Stimulated activated CD4-positive, alpha-beta T cell treated with anti-CD3 and anti-CD28 coated beads, Interleukin-4, amount 100 ng/mL, for 24 hours (primary cell): ENCODE measurements at places on chromosomes 6 and 20.

GRCh38 chr6:112030961-112031660 is 22.8 kb upstream of the CCN6 start:
- DNase-seq, result no peak

DNA sequence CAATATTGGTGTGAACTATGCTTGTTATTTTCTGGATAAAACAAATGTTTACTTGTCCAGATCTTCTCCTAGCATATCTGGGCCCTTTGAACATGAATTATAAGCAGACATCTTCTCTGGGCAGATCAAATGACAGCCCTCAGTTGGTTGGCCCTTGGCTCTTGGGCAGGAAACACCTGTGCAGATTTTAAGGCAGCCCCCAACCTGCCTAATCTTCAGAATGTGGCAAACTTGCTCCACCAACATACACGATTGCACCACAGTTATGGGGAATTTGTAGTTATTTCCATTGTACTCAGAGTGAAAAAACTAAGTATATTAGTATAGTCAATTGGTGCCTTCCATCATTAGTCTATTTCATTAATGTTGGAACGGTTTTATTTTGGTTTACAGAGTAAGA is 94.9 kb upstream of the KCNK16 start:
- no peak for DNase-seq

DNA sequence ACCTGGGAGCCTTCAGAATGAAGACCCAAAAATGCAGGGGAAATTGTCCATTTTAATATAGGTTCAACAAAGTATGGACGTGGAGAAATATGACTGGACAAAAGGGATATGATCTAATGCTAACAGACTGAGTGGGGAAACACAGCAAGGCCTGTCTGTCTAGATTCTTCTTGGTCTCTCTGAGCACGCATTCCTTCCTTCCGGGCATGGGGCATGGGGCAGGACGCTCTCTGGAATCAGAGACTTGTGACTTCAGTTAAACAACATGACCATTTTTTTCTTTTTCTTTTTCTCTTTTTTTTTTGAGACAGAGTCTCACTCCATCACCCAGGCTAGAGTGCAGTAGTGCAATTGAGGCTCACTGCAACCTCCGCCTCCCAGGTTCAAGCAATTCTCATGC is 31.9 kb downstream of the ZBTB2 start:
- no peak for DNase-seq

DNA sequence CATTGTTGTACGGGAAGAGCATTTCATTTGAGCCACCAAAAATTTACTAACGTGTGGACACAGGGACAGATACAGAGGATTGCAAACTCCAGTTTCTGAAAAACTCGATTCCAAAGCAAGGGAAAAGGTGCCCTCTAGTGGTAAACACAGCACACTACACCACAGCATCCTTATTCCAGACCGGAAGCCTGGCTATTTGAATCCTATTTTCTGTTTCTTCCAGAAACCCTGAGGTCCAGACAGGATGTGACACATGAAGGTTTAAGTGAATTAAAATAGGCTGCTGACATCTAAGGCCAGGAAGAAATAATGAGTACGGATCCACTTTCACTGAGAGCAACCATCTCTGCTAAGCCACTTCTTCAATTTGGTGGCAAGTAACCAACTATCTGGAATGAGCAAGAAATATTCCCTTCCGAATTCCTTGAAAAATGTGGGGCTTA is 31.8 kb upstream of the GMPR start:
- DNase-seq, result peak; percentile 48

- DNase-seq, result no peak
These were observed 139.2 kb upstream of the MMS22L start for GRCh38 chr6:97422171-97422570.

GRCh38 chr6:129812145-129812777 is 48.9 kb downstream of the TMEM244 start:
- DNase-seq, result no peak

DNA sequence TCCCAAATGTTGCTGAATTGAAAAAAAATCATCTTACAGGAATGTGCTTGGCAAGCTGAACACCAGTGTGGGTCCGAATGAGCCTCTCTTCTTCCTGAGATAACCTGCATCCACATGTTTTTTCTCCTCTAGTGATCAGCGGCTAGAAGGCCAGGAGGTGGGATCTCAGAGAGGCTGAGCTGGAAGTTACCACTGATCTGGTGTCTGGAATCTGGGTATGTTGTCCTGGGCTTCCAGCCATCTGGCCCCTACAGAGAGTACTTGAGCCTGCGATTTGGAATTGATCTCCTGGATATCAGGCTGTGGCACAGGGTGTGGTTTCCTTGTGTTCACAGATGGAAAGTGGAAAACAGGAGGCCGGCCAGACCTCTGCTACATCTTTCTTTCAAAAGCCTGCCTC is 35.9 kb downstream of the SULF2 start:
- no peak for DNase-seq

- no peak for DNase-seq
These were observed 484.9 kb upstream of the MAN1A1 start for GRCh38 chr6:119834418-119834817.

DNA sequence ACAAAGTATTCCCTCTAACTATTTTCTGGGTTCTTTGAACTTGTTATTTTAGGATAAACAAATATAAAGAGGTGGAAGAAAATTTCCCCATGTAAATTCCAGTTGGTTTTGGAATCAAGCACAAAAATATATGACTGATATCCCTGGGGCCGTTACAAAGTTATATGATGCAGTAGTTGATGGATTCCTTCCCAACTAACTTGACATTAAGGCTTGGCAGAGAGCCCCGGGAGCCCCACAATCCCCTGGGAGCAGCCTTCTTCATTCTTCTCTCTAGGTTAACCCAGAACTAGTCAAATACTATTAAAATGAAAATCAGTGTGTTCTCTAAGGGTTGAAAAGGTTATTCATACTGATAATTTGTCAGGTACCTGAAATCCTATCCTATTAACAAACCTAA is 508.9 kb upstream of the SOX4 start:
- DNase-seq, result no peak

- DNase-seq, result no peak
These were observed 83.7 kb upstream of the RALY start for GRCh38 chr20:33910056-33910455.
